Activated T-helper 17 cell treated with anti-CD3 and anti-CD28 coated beads, Interleukin-2, amount 50 U/mL, for 72 hours (primary cell): ENCODE measurements at places on chromosomes 1 and 21.

DNA sequence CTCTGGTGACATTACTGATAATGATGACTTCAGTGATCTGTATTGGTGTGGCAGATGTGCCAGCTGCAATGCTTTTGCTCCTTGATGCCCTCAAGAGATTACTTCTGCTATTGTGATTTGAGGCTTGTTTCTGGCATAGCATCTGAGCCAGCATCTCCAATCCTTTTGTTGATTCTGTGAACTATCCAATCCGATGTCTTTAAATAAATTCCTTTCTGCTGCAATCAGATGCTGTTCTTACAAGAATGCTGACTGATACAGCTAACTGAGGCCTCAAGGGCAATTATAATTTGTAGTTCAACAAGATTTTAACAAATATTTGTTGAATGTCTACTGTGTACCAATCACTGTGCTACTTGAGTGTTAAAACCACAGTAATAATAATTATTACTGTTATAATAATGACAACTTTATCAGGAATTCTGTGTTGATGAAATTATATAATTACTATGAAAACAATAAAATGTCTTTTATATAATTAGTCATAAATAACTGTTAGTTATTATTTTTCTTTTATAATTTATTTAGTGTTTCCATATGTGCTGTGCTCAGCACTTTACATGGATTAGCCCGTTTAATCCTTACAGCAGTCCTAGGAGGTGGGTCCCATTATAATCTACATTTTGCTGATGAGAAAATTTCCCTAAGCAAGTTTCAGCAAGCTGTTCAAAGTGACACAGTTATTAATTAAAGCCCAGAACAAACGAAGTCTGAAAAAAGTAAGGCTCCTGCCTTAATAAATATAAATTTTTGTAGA lies 308.2 kb downstream of the BRINP3 start:
- ATAC-seq: no peak

DNA sequence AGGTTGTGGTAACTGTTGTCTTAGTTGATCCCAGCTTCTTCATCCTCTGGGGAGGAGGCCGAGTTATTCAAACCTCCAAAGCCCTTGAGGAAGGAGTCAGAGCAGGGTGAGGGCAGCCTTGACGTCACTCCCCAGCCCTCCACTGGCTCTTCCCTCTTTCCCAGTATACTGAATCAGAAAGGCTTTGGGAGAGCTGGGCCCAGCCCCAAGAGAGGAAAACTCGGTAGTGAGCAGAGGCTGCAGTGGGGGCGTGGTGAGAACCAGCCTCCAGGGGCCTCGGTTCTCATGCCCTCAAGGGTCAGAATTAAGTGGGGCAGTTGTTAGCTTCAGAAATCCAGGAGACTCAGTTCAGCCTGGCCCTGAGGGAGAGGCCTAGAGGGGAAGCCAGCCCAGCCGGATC lies 1.8 kb upstream of the GJA4 start:
- ATAC-seq: no peak

DNA sequence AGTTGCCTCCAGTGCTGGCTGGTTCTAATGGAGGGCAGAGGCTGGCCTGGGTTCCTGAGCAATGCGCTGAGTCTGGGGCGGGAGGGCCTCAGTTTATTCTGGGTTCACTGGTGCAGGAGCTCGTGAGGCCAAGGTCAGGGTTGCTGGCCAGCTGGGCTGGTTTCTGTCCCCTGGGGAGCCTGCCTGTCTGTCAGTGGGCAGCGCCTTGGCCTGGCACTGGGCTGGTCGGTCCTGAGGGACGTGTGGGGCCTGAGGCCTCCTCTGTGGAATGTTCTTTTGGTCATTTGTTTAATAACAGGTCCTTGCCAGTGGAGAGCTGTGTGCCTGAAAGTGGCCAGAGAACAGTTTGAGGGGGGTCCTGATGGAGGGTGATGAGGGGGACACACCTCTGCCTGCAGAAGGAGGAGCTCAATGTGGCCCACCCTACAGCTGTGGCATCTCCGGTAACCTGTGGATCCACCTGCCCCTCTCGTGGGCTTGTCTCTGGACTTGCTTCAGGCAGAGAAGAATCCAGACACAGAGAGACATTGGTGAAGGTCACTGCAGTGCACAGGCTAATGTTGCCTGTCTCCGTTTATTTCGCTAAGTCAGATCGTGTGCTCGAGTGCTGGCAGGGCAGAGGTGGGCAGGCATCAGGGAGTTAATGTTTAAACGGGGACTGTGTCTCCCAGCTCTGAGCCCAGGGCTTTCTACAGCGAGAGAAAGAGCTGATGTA lies 34.6 kb downstream of the COQ8A start:
- ATAC-seq: no peak

DNA sequence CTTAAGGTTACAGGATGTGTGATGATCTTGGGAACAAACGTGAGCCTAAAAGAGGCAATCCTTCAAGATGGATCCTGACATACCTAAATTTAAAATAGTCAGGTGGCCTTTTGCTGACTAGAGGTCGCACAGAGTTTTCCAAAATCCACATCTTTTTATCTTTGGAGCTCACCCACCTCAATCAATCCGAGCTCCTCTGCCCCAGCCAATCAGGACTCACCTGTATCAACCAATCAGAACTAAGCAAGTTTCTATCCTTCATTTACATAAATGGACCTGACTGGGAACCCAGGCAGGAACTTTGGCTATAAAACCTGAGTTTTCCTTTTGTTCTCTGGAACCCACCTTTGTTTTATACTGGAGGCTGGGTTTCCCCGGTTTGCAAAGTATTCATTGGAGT lies 16.2 kb downstream of the DNAJC11 start:
- ATAC-seq: no peak
